SK-N-SH (cell line): ENCODE measurements at places on chromosomes 5 and 9. TPM values are rescaled to one million over a fixed set of nuclear protein-coding genes. Genes with fewer than 3 reads are reported as not detected.

DELE1 gene
- 60.3 and 78.8 TPM in 2 replicates for polyA plus RNA-seq

CCL21 gene
- not detected in 2 replicates for polyA plus RNA-seq

PDCD1LG2 gene
- 11.1 and 19.4 TPM in 2 replicates for polyA plus RNA-seq

DPYSL3 gene
- 123 and 150 TPM in 2 replicates for polyA plus RNA-seq

MYOT gene
- polyA plus RNA-seq = 0.02 and 0.06 TPM in 2 replicates

CNTNAP3 gene
- polyA plus RNA-seq = 0.19 and 0.20 TPM in 2 replicates

LCP2 gene
- polyA plus RNA-seq = not detected in 2 replicates

FBLL1 gene
- 4.4 and 4.5 TPM in 2 replicates for polyA plus RNA-seq

FGD3 gene
- polyA plus RNA-seq = not detected in 2 replicates

DNA sequence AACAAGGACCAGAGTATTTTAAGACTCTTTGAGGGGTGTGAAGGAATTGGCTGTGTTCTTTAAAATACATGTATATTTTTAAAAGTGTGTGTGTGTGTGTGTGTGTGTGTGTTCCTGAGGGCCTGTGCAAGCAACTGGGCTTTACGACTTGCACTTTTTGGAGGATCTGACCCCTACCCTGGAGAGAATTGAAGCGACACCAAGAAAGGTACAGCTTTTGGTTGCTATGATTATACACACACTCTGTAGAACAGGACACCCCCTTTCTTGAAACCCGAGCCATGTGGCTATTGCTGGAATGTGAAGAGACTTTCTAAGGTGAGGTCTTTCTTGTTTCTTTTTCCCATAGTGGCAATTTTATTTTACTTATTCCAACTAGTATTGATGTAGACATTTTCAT lies 988 bp downstream of the SHISAL2B start:
- H3K36me3 ChIP-seq = no peaks in the 10 kb centered on the region
- no peak for DNase-seq
- no peaks in the 10 kb centered on the region; the same call in 1 of the 2 replicates for H3K4me1 ChIP-seq
- no peak overlapping the region for H3K4me3 ChIP-seq

GRCh38 chr5:173646692-173647091 lies 30.2 kb upstream of the BOD1 start:
- no peak overlapping the region for H3K4me3 ChIP-seq
- H3K4me1 ChIP-seq = peaks cover 19% of the 10 kb centered on the region; the same call in 1 of the 2 replicates
- H3K36me3 ChIP-seq = no peaks in the 10 kb centered on the region
- H3K27ac ChIP-seq = no peak overlapping the region
- H3K27me3 ChIP-seq = no peaks in the 10 kb centered on the region; the same call in 1 of the 2 replicates

DNA sequence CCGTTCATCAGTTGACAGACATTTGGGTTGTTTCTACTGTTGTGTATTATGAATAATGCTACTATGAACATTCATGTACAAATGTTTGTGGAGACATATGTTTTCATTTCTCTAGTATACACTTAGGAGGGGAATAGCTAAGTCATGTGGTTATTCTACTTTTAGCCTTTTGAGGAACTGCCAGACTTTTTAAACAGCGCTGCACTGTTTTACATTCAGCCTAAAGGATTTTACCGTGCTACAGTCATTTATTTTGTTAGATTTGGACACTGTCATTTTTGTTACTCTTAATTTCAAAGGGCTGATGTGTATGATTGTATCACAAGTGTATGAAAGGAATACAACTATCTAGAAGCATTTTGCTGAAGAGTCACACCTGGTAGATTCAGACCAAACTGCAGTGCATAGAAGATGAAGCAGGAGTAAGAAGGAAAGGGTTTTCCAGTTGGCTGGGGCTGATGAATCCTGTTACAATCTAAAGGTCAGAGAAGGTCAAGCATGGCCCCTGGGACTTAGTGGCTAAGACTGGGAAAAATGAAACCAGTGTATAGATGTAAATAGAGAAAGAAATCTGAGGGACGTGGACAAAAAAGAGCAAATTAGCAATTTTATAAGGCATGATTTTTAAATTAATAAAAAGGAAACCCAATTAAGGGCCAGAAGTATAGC lies 509.7 kb downstream of the PSAT1 start:
- DNase-seq = no peak
- H3K36me3 ChIP-seq = no peaks in the 10 kb centered on the region
- H3K4me3 ChIP-seq = no peak overlapping the region
- no peak overlapping the region for H3K27ac ChIP-seq
- no peaks in the 10 kb centered on the region for H3K27me3 ChIP-seq
- H3K4me1 ChIP-seq = no peaks in the 10 kb centered on the region

- no peak overlapping the region for H3K4me3 ChIP-seq
- no peak overlapping the region; the same call in 1 of the 2 replicates for H3K27ac ChIP-seq
- DNase-seq = no peak
- H3K4me1 ChIP-seq = peaks cover 18% of the 10 kb centered on the region; the same call in 1 of the 2 replicates
- H3K36me3 ChIP-seq = no peaks in the 10 kb centered on the region
Measured at GRCh38 chr9:121785673-121786542, 134.5 kb downstream of the DAB2IP start.

- H3K4me3 ChIP-seq = no peak overlapping the region
- H3K36me3 ChIP-seq = no peaks in the 10 kb centered on the region
- no peak for DNase-seq
- H3K4me1 ChIP-seq = no peaks in the 10 kb centered on the region
- no peak overlapping the region for H3K27ac ChIP-seq
- no peaks in the 10 kb centered on the region for H3K27me3 ChIP-seq
Measured at GRCh38 chr9:94718936-94719335, 7.6 kb upstream of the AOPEP start.

- H3K4me1 ChIP-seq = peaks cover 35% of the 10 kb centered on the region; the same call in 1 of the 2 replicates
- no peak for DNase-seq
- no peaks in the 10 kb centered on the region for H3K36me3 ChIP-seq
- no peak overlapping the region for H3K27ac ChIP-seq
- H3K27me3 ChIP-seq = no peaks in the 10 kb centered on the region
Measured at GRCh38 chr9:89476546-89476945, 21.4 kb downstream of the SEMA4D start.

- no peak for DNase-seq
- peaks cover 2% of the 10 kb centered on the region; the same call in 1 of the 2 replicates for H3K36me3 ChIP-seq
- H3K27me3 ChIP-seq = no peaks in the 10 kb centered on the region
- no peak overlapping the region for H3K27ac ChIP-seq
- H3K4me1 ChIP-seq = no peaks in the 10 kb centered on the region
Measured at GRCh38 chr9:18865542-18865941, 167.5 kb downstream of the SAXO1 start.

- peak overlapping the region; percentile 47 for H3K4me3 ChIP-seq
- DNase-seq = peak; percentile 99
- H3K4me1 ChIP-seq = no peaks in the 10 kb centered on the region
- H3K27me3 ChIP-seq = no peaks in the 10 kb centered on the region
Measured at GRCh38 chr9:136978073-136978864, 965 bp downstream of the PTGDS start.

DNA sequence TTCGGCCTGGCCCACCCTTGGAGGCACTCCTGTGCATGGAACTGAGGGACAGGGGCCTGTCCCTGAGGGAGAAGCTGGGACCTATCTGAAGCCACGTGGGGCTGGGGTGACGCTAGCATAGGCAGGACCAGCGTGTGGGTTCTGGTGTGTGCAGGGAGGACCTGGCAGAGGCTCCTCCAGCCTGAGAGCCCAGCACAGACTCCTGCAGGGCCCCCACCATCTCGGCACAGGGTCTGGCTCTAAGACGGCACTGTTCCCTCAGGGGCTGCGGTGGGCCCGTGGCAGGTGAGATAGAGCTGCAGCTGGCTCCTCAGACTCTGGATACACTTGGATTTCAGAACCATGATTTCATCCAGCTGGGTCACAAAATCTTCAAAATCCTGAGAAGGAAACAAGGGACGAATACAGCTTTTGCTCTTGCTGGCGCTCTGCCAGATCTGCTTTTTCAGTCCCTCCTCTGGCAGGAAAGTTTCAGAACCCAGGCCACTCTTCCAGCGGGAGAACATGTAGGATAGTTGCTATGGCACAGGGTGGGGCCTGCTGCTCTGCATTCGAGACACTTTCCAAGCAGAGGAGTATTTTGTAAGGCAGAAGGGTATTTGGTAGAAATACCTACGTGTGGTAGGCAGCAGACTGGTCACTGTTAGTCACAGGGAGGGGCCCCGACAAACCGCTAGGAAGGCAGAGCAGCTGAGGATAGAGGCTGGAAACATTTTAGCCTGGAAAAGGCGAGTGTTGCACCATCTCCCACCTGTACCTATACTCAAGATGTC lies 74.7 kb downstream of the KIF24 start:
- H3K36me3 ChIP-seq = no peaks in the 10 kb centered on the region
- DNase-seq = no peak
- H3K27me3 ChIP-seq = no peaks in the 10 kb centered on the region
- H3K4me3 ChIP-seq = no peak overlapping the region
- peaks cover 17% of the 10 kb centered on the region; the same call in 1 of the 2 replicates for H3K4me1 ChIP-seq

DNA sequence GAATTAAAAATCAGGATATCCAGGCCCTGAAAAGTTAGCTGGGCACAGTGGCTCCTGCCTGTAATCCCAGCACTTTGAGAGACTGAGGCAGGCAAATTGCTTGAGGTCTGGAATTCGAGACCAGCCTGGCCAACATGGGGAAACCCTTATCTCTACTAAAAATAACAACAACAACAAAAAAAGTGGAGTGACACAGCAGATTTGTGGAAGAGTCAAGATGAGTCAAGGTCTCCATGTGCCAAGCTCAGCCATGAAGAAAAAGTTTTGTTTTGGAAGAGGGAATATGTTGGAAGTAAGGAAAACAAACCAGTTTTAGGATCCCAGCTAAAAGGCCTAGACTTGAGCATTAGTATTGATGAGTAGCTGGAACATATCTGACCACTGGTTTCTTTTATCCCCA lies 14.7 kb downstream of the LRRC70 start:
- no peaks in the 10 kb centered on the region for H3K4me1 ChIP-seq
- H3K27ac ChIP-seq = no peak overlapping the region
- peaks cover 5% of the 10 kb centered on the region; the same call in 1 of the 2 replicates for H3K36me3 ChIP-seq
- DNase-seq = no peak
- H3K4me3 ChIP-seq = no peak overlapping the region

- no peak for DNase-seq
- H3K4me1 ChIP-seq = no peaks in the 10 kb centered on the region
- no peak overlapping the region for H3K4me3 ChIP-seq
- no peaks in the 10 kb centered on the region for H3K36me3 ChIP-seq
- no peak overlapping the region for H3K27ac ChIP-seq
- H3K27me3 ChIP-seq = no peaks in the 10 kb centered on the region
Measured at GRCh38 chr9:35976726-35977125, 18.8 kb upstream of the OR2S2 start.

DNA sequence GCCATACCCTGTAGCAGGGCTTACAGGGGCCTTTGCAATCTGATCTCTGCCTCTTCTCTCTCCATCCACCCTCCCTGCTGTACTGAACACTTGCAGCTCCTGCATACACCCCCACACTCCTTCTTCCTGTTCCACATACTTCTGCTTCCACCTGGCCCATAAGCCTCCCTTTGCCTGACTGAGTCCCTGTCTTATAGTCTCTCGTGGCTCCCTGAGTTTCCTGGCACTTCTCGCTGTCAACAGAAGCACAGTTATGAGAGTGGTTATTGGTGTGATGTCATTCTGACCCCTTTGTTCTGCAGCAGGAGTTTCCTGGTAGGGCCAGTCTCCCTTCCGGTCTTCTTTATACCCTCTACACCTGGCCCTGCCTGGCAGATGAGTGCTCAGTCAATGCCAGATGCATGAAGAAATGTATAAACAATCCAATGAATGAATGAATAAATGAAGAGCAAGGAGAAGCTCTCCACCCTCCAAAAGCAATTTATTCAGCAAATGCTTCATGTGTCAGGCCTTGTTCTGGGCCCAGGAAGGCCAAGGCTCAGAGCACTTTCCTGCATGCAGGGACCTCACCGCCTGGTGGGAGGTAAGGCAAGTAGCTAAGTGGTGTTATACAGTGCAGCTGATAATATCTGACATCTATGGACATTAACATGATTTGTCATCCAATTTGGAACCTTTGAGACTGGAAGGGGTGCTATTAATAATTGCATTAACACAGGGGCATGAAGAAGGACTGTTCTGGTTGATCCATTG lies 20.5 kb upstream of the CSF1R start:
- H3K27ac ChIP-seq = no peak overlapping the region
- no peak for DNase-seq
- no peaks in the 10 kb centered on the region for H3K27me3 ChIP-seq
- no peak overlapping the region for H3K4me3 ChIP-seq
